ENCODE measurements at places on chromosomes 1 and 21.

- no peak for DNase-seq
Measured at GRCh38 chr1:14345946-14346550, 252.4 kb upstream of the KAZN start.

- DNase-seq = no peak
Measured at GRCh38 chr1:197917805-197918651, 856 bp downstream of the LHX9 start.

- DNase-seq = no peak
Measured at GRCh38 chr1:242243472-242243871, 244.6 kb upstream of the MAP1LC3C start.

DNA sequence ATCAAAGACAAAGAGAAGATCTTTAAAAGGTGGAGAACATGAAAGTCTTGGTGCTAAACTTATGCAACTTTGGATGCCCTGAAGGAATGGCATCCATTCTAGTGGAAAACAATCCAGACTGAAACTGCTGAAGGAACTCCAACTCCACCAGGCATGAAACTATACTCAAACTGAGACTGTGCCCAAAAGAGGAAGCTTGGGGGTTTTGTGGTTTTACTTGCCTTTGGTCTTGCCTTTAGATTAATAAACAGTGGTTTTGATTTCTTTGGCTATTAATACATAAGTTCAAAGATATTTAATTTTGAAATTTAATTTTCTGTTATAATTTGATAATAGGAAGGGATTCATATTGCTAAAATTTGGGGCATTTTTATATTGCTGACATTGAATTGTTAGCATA is 17.4 kb upstream of the SLC30A10 start:
- DNase-seq = no peak

DNA sequence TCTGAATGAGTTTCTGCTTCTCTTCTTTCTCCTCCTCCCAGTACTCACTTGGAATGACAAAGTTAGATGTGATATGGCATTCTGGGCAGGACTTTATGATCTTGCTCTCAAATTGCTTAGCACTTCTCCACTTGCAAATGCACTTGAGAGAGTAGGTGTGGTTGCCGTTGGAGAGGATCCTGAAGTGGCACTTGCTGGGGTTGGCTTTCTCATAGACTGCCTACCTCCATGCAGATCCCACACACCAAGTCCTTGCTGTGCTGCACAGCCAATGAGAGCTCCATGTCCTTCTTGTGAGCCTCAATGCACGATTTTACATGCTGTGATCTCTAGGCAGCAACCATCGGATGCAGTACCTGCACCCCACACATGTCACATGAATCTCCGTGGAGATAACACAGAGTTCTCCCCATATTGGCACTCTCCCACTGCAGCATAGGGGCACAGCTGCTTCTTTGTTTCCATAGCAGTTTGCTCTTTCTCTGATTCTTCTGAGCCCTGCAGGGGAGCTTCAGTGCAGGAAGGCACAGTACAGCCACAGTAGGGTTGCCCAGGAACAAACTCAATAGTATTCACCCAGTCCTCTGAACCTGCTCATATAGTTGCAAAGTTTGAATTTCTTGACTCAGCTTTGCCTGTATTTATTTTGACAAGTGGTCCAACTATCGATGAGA is 45.2 kb downstream of the ZNF691 start:
- no peak for DNase-seq
